MCF 10A (cell line): ENCODE measurements at places on chromosomes 6 and 20. TPM values are rescaled to one million over a fixed set of nuclear protein-coding genes. Genes with fewer than 3 reads are reported as not detected.
A peak's percentile ranks its signal among the peaks of the same experiment; 100 is the strongest.

Gene KCNK17
- total RNA-seq: not detected in 2 replicates

Gene MYB
- total RNA-seq: not detected in 2 replicates

Gene EPM2A
- total RNA-seq: 4.8 and 5.1 TPM in 2 replicates

Gene MATN4
- total RNA-seq: 0.20 TPM in 1 of 2 replicates, not detected in the other

Gene SLC22A2
- total RNA-seq: not detected in 2 replicates

Gene TRIM10
- total RNA-seq: not detected in 2 replicates

Gene HRH3
- not detected in 2 replicates for total RNA-seq

Gene IFT52
- 21.8 and 24.2 TPM in 2 replicates for total RNA-seq

Gene C6orf132
- 19.5 and 31.9 TPM in 2 replicates for total RNA-seq

Gene VSTM2L
- total RNA-seq: 15.6 and 16.4 TPM in 2 replicates

Gene CALHM5
- not detected in 2 replicates for total RNA-seq

- no peaks in the 10 kb centered on the region for H3K27me3 ChIP-seq
- H3K4me3 ChIP-seq: no peak overlapping the region
- peak; percentile 88 for DNase-seq
- H3K4me1 ChIP-seq: peaks cover 5% of the 10 kb centered on the region
These were observed 37.5 kb downstream of the SRC start for GRCh38 chr20:37383229-37383989.

DNA sequence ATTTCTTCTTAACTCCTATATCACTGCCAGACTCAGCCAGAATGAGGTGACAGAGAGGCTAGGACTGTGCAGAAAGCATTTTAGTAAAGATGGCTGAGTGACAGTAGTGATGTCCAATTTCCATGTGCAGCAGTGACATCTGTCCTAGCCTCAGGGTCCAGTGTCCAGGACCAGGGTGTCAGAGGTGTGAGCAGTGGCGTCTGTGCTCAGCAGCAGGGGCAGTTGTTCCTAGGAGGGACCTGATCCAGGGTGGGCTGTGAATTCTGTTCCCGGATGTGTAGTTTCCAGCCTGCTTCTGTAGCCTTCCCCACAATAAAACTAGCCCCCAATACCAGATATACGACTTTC is 6.0 kb downstream of the HLA-B start:
- no peak for DNase-seq
- H3K36me3 ChIP-seq: peaks cover 7% of the 10 kb centered on the region
- no peak overlapping the region for H3K27ac ChIP-seq

GRCh38 chr6:5652406-5653137 is 354.2 kb downstream of the NRN1 start:
- no peak overlapping the region for H3K4me3 ChIP-seq
- H3K27ac ChIP-seq: no peak overlapping the region
- DNase-seq: no peak
- H3K4me1 ChIP-seq: no peaks in the 10 kb centered on the region

DNA sequence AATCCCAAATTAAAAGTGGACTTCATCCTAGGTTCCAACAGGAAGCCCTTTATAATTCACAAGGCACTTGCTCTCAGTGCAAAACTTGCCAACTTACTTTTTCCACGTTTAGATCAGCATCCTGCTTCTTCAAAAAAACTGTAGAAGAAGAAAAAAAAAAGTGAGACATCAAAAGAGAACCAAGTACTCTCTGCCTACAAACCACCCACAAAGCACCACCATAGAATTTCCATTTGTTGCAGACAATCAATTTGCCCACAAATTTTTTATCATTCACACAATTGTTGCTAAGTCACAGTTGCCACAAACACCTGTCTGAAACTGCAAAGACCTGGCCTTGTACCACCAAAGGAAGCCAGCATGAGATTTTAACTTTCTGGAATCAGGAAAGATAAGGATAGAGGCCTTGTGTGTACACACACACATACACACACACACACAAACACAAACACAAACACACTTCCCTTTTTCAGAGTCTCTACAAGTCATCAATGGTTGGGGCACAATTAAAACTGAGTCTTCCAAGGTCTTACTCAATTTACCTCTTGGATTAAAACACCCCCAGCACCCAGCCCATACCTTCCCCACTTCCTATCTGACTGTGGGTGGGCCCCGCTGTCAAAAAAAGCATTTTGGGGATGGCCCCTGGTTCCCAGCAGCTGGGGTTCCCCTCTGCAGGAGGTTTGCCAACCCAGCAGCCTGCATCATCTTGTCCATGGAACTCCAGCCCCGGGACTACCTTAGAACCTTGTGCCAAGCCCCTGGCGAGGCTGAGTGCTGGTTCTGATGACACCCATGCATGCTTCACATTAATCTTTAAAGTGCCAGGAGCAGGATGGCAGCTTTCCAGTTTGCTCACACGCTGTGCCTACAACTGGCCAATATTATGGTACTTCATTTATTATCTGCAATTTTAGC is 26.5 kb downstream of the FYN start:
- H3K36me3 ChIP-seq: no peaks in the 10 kb centered on the region
- H3K4me1 ChIP-seq: peaks cover 8% of the 10 kb centered on the region
- H3K4me3 ChIP-seq: no peak overlapping the region
- peak; percentile 23 for DNase-seq
- H3K27ac ChIP-seq: no peak overlapping the region

- no peak for DNase-seq
- peaks cover 81% of the 10 kb centered on the region for H3K27me3 ChIP-seq
These were observed 29.4 kb downstream of the BMP7 start for GRCh38 chr20:57236813-57237584.

- peak overlapping the region; percentile 26 for H3K27ac ChIP-seq
- H3K27me3 ChIP-seq: no peaks in the 10 kb centered on the region
- peaks cover 20% of the 10 kb centered on the region for H3K4me1 ChIP-seq
- no peak overlapping the region for H3K4me3 ChIP-seq
- DNase-seq: peak; percentile 89
These were observed 6.6 kb upstream of the SPO11 start for GRCh38 chr20:57323034-57323433.

- no peaks in the 10 kb centered on the region for H3K4me1 ChIP-seq
- H3K36me3 ChIP-seq: no peaks in the 10 kb centered on the region
- H3K27me3 ChIP-seq: no peaks in the 10 kb centered on the region
- no peak overlapping the region for H3K4me3 ChIP-seq
- H3K27ac ChIP-seq: no peak overlapping the region
- no peak for DNase-seq
These were observed 35.4 kb upstream of the SSTR4 start for GRCh38 chr20:22999756-23000155.

- peak overlapping the region; percentile 54 for H3K4me3 ChIP-seq
- no peaks in the 10 kb centered on the region for H3K27me3 ChIP-seq
- peaks cover 20% of the 10 kb centered on the region for H3K36me3 ChIP-seq
- DNase-seq: peak; percentile 93
- H3K4me1 ChIP-seq: peaks cover 27% of the 10 kb centered on the region
- H3K27ac ChIP-seq: peak overlapping the region; percentile 83
These were observed 139.0 kb downstream of the MTHFD1L start for GRCh38 chr6:151004383-151005024.

DNA sequence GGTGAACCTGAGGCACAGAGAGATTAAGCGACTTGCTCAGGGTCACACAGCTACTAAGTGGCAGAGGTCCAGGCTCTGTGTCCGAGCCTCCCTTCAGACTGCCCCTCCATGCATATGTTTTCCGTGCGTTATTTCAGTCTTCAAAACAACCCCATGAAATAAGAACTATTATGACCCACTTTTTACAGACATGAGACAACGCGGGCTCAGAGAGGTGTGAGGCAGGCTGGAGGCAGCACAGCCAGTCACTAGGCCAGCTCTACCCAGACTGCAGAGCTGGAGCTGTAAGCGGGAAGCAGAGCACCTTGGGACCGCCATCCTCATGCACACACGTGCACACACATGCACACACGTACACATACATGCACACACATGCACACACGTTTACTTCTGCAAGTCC is 62.3 kb downstream of the PSMG4 start:
- no peaks in the 10 kb centered on the region for H3K27me3 ChIP-seq
- H3K4me3 ChIP-seq: no peak overlapping the region
- peaks cover 14% of the 10 kb centered on the region for H3K4me1 ChIP-seq
- H3K27ac ChIP-seq: no peak overlapping the region
- no peak for DNase-seq
- no peaks in the 10 kb centered on the region for H3K36me3 ChIP-seq

GRCh38 chr6:169845426-169846285 is 94.2 kb downstream of the ERMARD start:
- no peak for DNase-seq
- no peak overlapping the region for H3K4me3 ChIP-seq
- peaks cover 73% of the 10 kb centered on the region for H3K27me3 ChIP-seq
- no peak overlapping the region for H3K27ac ChIP-seq

- DNase-seq: no peak
- no peaks in the 10 kb centered on the region for H3K27me3 ChIP-seq
- H3K36me3 ChIP-seq: no peaks in the 10 kb centered on the region
- H3K27ac ChIP-seq: no peak overlapping the region
- peaks cover 6% of the 10 kb centered on the region for H3K4me1 ChIP-seq
- no peak overlapping the region for H3K4me3 ChIP-seq
These were observed 150.4 kb upstream of the HMGN3 start for GRCh38 chr6:79384845-79385244.

GRCh38 chr6:149093643-149094042 is 223.9 kb upstream of the TAB2 start:
- H3K27ac ChIP-seq: no peak overlapping the region
- DNase-seq: peak; percentile 29
- H3K4me3 ChIP-seq: no peak overlapping the region

DNA sequence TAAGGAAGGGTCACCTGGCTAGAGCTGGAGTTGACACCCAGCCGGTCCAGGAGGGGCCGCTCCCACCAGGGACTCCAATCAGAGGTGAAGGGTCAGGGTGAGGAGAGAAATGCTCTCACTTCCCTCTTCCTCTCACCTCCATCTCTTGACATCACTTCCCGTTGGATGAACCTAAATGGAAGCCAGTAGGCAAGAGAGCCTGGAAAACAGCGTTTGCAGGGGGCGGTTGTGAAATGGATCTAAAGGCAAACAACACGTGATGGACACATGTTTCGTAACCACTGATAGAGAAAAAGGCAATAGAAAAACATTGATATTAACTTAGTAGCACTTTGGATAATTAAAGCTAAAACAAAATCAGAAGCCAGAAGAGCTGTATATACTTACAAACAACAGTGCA is 105.6 kb upstream of the FOXA2 start:
- H3K4me1 ChIP-seq: peaks cover 24% of the 10 kb centered on the region

- H3K4me3 ChIP-seq: no peak overlapping the region
- DNase-seq: no peak
- no peaks in the 10 kb centered on the region for H3K4me1 ChIP-seq
- H3K27me3 ChIP-seq: peaks cover 32% of the 10 kb centered on the region
- no peak overlapping the region for H3K27ac ChIP-seq
These were observed 55.0 kb downstream of the GRM4 start for GRCh38 chr6:34090935-34091334.

GRCh38 chr20:62740286-62741141 is 31.9 kb downstream of the NTSR1 start:
- no peaks in the 10 kb centered on the region for H3K36me3 ChIP-seq
- H3K27ac ChIP-seq: peak overlapping the region; percentile 67
- no peaks in the 10 kb centered on the region for H3K27me3 ChIP-seq
- peaks cover 20% of the 10 kb centered on the region for H3K4me1 ChIP-seq
- peak; percentile 96 for DNase-seq

DNA sequence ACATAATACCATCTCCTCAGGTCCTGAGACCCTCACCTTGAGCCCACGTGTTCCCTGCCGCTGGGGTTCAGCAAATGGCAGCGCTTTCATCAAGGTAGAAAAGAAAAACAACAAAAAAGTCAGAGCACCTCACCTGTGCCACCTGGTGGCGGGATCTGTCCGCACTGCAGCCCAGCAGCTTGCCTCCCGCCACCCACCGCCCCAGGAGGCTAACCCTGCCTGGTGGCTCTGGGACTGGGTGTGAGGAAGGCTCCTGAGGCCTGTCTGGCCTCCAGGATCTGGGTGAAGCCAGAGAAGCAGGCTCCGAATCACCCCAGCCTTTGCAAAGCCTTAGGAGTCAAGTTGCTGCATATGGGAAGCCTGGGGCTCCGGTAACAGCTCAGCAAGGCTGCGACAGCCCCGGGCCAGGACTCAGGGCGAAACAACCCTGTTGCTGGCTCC is 270.8 kb downstream of the BMP7 start:
- no peaks in the 10 kb centered on the region for H3K27me3 ChIP-seq
- H3K4me3 ChIP-seq: no peak overlapping the region
- H3K27ac ChIP-seq: no peak overlapping the region
- H3K36me3 ChIP-seq: no peaks in the 10 kb centered on the region
- H3K4me1 ChIP-seq: no peaks in the 10 kb centered on the region

- no peak overlapping the region for H3K4me3 ChIP-seq
- H3K27me3 ChIP-seq: no peaks in the 10 kb centered on the region
- peaks cover 5% of the 10 kb centered on the region for H3K36me3 ChIP-seq
These were observed 156.9 kb downstream of the INSM1 start for GRCh38 chr20:20524756-20525155.

DNA sequence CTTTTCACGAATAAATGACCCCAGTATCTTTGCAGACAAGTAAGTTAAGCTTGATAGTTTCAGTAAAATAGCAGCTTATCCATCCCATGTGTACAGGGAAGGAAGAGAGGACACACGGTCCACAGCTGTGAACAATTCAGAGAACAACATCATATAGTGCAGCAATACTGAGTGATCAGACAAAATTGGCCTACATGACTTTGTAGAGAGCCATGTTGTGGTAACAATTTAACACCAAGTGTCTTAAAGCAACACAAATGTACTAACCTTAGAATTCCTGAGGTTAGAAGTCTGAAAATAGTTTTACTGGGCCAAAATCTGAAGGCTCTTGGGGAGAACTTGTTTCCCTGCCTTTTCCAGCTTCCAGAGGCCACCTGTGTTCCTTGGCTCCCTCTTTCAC is 12.5 kb downstream of the FAM184A start:
- H3K4me3 ChIP-seq: no peak overlapping the region
- H3K27ac ChIP-seq: no peak overlapping the region

GRCh38 chr20:16580147-16580546 is 6.9 kb upstream of the KIF16B start:
- peaks cover 23% of the 10 kb centered on the region for H3K4me1 ChIP-seq
- peak overlapping the region; percentile 30 for H3K4me3 ChIP-seq
- peak overlapping the region; percentile 6 for H3K27ac ChIP-seq
- H3K36me3 ChIP-seq: no peaks in the 10 kb centered on the region
- H3K27me3 ChIP-seq: no peaks in the 10 kb centered on the region

DNA sequence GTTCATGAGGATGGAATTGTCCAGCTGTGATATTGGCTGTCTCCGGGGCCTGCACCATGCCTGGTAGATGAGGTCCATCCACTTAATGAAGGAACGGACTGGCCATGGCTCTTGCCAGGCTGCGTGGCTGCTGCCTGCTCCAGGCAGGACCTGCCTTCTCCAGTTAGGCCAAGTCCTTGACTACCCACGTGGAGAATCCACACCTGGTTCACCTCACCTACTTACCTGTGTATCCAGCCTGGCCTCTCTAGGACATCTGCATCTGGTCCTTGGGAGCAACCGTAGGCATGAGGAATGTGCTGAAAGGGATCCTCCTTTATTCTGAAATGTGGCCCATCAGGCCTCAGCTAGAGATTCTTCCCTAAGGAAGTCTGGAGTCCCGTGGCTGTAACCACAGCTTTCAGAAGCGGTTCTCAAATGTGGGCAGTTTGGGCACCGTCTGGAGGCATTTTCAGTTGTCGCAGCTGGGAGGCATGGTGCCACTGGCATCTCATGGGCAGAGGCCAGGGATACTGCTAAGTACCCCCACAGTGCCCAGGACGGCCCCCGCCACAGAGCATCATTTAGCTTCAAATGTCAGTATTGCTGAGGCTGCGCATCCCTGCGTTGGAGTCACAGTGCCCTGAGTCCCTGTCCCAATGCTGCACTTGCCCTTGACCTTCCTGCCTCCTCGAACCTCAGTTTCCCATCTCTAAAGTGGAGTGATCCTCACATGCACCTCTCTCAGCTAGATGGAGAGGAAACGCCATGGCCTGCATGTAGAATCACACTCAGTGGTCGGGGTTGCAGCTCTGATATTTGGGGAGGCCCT is 67.5 kb downstream of the PHACTR3 start:
- H3K4me3 ChIP-seq: no peak overlapping the region
- H3K27me3 ChIP-seq: peaks cover 86% of the 10 kb centered on the region
- no peak for DNase-seq
- H3K36me3 ChIP-seq: no peaks in the 10 kb centered on the region
